M059J (cell line): ENCODE measurements at places on chromosomes 6 and 20. TPM values are rescaled to one million over a fixed set of nuclear protein-coding genes. Genes with fewer than 3 reads are reported as not detected.

DNA sequence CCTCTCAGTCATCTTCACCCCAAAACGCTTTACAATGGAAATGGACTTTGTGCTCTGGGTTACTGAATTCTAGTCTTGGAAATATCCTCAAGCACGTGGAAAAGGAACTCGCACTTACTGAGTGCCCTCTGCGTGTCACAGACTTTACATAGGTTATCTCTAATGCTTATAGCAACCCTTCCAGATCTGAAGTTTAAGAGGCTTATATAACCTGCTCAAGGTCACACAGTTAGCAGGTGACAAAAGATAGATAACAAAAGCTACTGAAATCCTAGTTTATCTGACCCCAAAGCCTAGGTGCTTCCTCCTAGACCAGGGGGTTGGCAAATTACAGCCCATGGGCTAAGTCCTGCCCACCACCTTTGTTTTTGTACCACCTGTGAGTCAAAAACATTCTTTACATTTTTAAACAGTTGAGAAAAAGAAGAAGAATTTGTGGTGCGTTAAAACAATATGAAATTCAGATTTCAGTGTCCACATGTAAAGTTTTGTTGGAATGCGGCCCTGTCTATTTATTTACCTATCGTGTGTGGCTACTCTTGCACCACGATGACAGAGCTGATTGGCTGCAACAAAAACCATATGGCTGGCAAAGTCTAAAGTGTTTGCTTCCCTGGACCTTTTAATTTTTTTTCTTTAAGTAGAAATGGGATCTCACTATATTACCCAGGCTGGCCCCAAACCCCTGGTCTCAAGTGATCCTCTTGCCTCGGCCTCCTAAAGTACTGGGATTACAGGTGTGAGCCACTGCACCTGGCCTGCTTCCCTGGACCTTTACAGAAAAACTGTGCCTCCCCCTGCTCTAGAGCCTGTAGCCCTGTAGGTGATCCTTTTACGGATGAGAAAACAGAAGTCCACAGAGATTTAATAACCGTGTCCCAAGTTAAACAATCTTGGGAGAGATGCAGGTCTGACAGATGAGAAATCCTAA lies 110.2 kb upstream of the RREB1 start:
- DNase-seq, result no peak

DNA sequence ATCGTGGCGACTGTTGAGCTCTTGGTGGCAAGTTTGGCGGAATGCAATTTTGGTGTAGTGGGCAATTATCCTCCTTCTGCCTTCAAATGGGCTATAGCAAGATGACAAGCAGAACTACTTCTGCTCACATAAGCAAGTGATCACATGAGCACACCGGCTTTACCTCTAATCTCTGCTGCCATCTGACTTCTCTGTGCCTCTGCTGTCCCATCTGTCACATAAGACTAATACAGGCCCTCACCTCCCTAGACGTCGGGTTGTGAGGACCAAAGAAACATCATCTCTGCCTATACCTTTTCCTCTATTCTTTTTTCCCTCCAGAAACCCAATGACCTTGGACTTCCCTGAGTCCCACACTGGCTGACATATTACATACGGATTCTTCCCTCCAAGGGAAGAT lies 13.3 kb upstream of the WTAP start:
- DNase-seq, result no peak

GRCh38 chr6:139567095-139567494 lies 192.6 kb upstream of the CITED2 start:
- peak; percentile 66 for DNase-seq

DNA sequence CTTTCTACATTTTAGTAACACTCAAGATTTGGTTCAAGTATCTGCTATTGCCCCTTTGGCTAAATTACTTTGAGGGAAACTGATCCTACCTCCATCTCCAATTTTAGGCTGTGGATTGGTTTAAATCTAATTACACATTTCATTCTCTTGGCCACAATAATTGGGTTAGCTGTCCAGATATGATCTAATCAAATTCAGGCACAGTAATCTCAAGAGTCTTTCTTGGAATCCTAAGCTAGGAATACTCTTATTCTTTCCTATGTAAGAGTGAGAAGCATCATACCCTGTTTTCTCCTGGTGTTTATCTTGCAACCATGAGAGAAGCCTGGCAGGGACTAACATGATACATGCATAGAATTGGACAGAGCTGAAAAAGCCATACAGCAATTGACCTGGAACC lies 300.4 kb upstream of the MARCKS start:
- no peak for DNase-seq

GRCh38 chr20:58268421-58268821 lies 40.0 kb upstream of the ANKRD60 start:
- DNase-seq, result no peak

Gene RIMS4
- total RNA-seq, result 0.02 TPM in 2 replicates

Gene PPP1R16B
- total RNA-seq, result not detected in 2 replicates
